ENCODE measurements at places on chromosomes 12 and 14.

DNA sequence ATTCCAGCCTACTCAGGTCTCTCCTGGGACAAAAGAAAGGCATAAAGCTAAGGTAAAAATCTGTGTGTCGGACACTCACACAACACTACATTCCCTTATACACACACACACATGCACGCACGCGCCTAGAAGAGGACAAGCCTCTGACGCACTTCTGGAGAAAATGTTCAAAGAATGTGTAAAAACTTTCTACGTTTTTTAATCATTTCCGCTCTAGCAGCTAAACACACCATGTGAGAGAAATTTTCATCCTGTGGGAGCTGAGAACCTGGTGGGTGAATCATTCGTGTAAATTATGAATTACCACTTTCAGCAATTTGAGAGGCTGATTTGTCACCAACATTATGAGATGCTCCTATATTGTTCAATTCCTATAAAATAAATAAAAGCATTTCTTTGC lies 494.5 kb downstream of the TMEM132D start:
- no peak for DNase-seq

DNA sequence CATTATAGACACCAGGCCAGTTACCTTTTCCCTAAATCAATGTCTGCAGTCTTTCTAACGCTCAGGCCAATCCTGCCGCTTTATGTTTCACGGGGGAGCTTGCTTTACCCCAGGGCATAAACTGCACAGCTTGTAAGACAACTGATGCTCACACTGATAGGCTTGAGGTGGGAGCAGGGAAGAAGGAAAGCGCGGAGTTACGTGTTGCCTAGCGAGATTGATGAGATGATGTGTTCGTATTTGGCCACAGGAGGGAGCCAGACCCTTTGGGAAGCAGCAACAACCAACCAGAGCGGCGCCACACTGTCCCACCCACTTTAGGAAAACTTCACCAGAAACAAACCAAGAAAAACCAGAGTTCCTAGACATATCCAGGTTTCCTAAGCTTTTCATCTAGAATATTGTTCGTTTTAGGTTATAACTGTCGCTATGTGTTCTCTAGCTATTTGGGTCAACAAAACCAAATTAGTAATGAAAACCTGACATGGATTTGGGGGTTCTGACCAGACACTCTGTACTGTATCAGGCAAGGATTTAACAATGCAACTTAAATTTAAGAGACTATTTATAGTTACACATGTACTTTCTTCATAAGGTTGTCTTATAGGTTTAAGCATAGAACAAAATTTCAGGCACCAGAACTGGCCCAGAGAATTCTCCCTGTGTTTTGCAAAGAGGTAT lies 2.4 kb downstream of the IL26 start:
- peak; percentile 86 for DNase-seq

GRCh38 chr12:32617534-32617933 lies 61.6 kb upstream of the DNM1L start:
- no peak for DNase-seq

DNA sequence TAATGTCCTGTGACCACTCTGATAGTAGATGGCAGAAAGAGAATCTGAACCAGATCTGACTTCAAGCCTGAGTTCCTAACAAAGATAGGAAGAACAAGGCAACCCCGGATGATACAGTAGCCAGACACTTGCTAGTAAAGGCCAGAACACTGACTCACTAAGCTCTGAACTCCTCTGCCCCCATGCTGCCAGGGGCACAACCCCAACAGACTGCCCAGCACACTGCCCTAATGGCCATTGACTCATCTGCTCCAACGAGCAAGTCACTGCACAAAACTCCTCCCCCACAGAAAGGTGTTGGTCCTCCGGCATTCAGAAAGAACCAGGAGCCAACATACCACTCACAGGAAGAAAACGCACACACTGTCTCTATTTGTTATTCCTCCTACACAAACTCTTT lies 179.6 kb upstream of the NUDT4 start:
- no peak for DNase-seq

DNA sequence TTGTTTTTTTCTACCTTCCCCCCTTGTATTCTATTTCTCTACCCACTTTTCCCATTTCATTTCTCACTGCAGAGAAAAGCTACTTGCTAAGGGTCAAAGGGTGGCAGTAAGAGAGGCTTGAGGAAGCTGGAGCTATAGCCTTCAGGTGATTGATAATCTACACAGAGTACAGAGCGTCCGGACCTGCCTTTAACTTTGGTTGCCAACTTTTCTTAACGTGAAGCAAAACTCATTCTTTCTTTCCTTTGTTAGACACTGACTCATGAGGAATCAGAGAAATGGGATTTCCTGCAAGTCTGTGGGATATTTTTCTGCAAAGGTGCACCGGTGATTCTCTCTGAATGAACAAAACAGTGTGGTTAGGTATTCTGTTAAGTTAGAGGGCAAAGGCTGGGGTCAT lies 133.3 kb downstream of the RMST start:
- no peak for DNase-seq

GRCh38 chr12:126512916-126513913 lies 1448.0 kb downstream of the AACS start:
- DNase-seq: no peak

GRCh38 chr14:66069830-66070541 lies 416.2 kb upstream of the CCDC196 start:
- DNase-seq: no peak

GRCh38 chr14:76077340-76077739 lies 74.4 kb upstream of the GPATCH2L start:
- no peak for DNase-seq

DNA sequence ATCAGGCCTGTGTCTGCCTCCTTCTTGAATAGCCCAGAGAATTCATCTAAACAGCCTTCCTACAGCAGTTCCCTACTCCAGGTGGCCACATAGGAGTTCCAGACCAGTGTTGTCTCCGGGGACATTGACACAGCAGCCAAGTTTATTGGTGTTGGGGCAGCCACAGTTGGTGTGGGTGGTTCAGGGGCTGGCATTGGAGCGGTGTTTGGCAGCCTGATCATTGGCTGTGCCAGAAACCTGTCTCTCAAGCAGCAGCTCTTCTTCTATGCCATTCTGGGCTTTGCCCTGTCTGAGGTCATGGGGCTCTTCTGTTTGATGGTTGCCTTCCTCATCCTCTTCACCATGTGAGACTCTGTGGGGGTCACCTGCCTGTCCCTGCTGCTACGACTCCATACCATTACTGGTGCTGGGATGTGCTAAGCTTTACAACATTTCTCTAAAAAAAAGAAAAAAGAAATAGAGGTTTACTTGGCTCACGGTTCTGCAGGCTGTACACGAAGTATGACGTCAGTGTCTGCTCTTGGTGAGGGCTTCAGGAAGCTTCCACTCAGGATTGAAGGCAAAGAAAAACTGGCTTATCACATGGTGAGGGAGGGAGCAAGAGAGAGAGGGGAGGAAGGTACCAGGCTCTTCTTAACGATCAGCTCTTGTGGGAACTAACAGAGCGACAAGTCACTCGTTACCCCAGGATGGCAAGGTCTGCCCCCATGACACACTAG lies 57.5 kb downstream of the CHST11 start:
- no peak for DNase-seq

DNA sequence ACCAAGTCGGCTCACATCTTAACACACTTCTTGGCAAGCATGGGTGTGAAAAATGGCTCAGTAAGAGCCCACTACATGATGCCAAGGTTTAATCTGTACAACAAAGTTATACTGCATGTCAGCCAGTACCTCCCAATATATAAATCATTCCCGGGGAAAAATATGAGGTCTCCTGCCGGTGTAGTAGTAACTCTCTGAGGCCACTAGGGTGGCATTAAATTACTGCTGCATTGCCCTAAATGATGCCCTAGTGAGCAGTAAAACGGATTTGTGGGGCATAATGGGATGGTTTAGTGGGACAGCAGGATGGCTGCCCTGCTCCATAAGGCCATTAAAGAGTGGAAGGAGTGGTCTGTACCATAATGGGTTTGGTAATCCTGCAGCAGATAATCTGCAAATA lies 267.7 kb downstream of the MED13L start:
- DNase-seq: no peak

DNA sequence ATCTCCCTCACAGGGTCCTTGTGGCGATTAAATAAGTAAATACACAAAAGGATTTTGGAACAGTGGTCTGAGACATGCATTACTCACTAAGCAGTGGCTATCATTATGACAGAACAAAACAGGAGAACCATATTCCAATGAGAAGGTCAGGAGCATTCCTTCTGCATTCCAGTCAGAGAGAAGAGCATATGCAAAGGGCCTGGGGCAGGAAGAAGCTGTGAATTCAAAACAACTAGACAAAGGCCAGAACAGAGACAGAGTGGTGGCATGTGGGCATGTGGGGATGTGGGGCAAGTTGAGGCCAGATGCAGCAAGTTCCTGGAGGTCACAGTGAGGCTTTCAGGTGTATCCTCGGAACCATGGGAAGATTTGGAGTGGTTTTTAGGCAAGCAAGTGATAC lies 70.1 kb upstream of the VRK1 start:
- DNase-seq: no peak

DNA sequence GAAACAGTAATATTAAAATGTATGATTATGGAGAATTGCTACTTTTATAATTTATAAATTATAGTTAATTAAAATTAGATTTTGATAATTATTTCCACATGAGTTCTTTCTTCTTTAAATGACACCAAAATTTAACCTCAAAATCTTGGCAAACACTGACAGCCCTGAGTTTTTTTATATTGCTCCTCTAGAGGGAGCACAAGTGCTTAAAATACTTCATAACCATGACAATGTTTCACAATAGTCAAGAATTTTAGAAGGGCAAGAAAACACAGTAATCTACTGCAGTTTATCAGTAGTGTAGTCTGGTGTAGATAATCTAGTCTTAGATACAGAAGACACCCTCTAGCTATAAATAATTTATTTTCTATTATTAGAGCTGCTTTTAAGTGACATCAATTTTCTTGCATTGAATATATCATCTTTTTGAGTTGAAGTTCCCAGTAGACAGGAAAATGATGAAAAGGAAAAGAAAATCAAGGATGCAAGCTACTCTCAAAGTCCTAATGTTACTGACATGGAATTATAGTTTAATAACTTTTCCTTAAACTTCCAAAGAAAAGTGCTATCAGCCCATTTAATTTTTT lies 14.3 kb upstream of the PTGER2 start:
- peak; percentile 53 for DNase-seq

- DNase-seq: peak; percentile 47
Observed at GRCh38 chr12:132228476-132229192, 84.4 kb downstream of the NOC4L start.

- DNase-seq: peak; percentile 47
Observed at GRCh38 chr12:107515446-107515958, 170.1 kb upstream of the PWP1 start.

DNA sequence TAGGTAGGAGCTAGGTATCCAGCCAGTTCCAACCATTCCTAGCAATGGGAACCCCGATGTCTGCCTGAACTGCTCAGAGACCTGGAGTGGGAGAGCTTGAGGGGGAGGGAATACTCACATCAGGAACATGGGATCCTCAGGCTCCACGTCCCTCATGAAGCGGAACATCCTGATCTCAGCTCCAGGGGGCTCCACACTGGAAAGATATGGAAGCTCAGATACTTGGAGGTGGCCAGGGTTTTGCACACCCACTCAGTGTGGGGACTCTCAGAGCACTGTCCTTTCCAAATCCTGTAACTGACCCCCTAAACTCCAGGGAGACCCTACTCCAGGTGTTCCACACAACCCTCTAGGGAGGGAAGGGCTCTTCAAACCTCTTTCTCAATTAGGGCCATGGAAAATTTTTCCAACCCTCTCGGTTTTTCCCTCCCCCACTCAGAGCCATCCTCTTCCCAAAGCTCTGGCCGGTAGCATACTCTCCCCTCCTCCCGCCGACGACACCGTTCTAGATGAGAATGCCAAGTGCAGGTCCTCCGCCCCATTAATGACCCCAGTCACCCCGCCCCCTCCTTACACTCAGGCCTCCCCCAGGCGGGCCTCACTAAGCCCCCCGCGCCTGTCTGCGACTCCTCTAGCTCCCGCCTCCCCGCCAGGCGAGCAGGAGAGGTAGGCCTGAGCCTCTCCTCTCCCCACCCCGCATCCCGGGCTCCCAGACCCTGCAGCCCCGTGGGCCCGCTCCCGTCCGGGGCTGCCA lies 597 bp downstream of the MLF2 start:
- no peak for DNase-seq

DNA sequence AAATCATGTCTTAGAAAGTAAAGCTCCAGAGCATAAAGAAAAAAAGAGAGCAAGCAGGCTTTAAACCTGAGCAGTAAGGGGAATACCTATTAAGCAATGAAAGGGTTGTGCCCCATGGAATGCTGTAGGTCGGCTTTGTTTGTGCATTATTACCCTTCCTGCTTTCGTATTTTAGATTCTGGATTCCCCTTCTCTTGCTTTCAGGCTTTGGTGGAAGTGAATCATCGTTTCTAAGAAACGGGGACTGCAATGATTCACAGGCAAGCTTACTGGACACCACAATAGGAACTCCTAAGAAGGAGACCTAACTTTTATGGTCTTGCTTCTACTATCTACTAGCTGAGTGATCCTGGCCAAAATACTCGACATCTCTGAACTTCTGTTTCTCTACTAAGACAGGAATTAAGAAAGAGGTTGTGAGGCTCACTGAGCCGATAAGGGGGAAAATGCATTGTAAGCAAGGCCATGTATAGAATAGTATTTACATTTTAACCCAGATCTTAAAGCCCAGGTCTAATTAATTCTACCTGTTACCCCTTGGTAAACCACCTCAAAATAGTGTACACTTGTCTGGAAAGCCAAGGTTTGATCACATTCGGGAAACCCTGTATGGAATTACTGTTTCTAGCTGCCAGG lies 1.2 kb upstream of the BMAL2 start:
- peak; percentile 12 for DNase-seq

GRCh38 chr14:83483063-83483462 lies 1949.4 kb upstream of the SEL1L start:
- DNase-seq: no peak

DNA sequence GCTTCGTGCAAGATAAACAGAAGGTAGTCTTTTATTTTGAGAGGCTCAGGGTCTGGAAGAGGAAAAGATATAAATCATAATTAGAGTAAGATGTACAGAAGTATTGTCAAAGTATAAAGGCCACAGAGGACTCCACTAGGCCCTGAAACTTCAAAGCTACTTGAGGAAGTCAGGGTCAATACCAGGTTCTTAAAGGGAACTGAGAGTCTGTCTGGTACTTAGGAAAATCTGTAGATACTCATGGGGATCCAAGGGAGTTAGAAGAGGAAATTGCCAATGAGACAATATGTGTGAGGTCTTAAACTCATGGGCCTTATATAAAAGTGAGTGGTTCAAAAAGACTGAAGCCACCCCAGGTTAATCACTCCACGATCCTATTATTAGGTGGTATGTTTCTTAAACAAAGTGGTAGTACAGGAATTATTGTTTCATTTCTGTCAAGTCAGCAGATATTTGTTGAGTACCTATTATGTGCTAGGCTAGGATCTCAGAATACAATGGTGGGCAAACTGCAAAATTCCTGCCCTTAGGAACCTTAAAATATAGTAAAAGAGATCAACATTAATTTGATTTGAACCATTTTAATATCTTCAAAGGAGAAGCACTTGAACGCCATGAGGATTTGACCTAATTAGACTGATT lies 314.6 kb downstream of the ADAMTS20 start:
- no peak for DNase-seq
